ENCODE measurements at places on chromosomes 13 and 19.

DNA sequence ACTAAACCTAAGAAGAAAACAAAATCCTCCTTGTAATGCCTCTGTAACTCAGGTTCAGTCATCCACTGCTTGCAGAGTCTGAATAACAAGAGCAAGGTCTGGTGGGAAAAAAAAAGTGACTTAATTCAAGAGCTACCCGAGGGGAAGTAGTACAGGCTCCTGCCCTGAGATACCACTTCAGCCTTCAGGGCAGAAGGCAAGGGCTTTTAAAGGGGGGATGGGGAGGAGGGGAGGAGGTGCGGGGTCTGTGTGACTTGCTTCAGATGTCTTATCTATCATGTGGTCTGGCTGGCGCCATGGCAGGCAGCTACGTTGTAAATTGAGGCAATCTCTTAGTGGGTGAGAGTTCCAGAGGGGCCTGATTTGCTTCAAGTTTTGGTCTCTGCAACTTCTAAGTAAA, 66.7 kb downstream of the LRRC63 start:
- DNase-seq: no peak

GRCh38 chr19:1416014-1416841, 8.8 kb downstream of the DAZAP1 start:
- no peak for DNase-seq

DNA sequence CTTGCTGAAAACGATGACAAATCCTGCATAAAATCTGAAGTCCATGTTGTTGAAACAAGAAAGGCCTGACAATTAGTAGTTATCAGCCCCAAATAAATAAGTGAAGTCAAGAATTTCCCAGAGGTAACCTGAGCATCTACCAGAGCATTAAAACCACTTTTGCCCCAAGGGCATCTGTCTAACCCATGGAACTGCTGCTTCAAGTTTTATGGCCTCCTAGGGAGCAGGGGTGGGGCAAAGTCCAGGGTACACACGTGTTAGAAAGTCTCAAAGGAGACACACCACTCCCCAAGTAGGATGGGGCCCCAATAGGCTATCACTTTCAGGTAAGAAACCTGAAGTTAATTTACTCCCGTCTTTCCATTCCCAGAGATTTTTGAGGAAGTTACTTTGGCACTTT, 81.1 kb downstream of the CACNA1A start:
- no peak for DNase-seq

GRCh38 chr19:2032296-2032941, 16.9 kb upstream of the BTBD2 start:
- no peak for DNase-seq

GRCh38 chr13:48879432-48879831, 96.3 kb upstream of the FNDC3A start:
- DNase-seq: no peak

DNA sequence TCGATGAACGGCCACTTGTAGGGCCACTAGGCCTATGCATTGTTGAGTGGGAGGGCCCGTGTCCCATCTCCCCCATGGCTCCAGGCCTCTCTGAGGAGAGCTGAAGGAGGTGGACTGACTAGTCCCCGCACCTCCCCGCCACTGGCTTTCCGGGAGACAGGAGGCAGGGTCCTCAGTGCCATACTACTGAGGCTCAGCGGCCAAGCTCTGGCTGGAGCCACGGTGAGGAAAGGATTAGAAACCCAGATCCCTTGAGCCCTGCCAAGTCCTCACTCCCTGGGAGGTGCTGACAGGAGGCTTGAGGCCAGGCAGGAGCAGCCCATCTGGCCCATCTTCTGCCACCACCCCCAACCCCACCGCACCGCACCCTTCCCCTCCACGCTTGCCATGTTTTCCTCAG, 29.0 kb downstream of the CCDC8 start:
- no peak for DNase-seq

GRCh38 chr19:18899624-18900560, 3.9 kb upstream of the CERS1 start:
- no peak for DNase-seq

DNA sequence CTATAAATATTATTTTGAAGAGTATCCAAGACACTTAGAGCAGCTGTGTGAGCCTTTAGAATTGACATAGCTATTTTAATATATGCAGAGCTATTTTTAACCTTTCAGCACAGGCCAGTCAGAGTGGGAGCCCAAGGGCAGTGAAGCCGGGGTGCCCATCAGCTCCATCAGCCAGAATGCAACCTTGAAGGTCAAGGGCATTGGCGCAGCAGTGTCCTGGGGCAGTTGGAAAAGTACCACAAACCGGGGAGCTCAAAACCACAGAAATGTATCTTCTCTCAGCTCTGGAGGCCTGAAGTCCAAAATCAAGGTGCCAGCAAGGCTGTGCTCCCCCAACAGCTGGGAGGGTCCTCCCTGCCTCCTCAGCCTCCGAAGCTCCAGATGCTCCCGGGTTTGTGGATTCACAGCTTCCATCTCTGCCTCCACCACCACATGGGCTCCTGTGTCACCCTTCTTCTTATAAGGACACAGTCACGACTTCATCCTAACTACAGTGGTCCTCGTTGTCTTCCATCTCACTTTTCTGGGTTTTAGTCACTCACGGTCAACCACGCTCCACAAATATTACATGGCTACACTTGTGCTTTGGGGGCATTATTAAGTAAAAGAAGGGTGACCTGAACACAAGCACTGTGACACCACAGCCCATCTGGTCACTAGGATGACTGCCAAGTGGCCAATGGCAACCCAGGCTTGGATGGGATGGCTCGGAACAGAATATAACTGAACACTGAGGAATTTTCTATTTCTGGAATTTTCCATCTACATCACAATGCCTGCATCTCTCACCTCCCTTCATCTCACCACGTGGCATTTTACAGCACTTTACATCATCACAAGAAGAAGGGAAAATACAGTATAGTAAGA, 15.9 kb upstream of the GAS6 start:
- no peak for DNase-seq

DNA sequence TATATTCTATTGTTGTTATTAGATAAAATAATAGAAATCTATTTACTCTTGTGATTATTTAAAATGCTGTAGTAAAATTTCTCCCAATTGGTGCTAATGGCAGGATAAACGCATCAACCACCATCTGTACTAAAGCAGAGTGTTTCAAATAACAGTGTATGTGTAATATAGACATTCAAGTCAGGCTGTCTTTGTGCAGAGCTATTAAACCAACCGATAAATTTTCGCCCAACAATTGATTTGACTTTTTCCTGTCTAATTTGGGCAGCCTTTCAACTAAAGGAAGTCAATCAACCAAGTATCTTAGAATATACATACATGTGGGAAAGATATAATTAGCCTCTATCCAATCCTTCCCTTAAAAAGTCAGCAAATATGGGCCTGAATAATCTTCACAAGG, 5.8 kb downstream of the AMER2 start:
- no peak for DNase-seq

DNA sequence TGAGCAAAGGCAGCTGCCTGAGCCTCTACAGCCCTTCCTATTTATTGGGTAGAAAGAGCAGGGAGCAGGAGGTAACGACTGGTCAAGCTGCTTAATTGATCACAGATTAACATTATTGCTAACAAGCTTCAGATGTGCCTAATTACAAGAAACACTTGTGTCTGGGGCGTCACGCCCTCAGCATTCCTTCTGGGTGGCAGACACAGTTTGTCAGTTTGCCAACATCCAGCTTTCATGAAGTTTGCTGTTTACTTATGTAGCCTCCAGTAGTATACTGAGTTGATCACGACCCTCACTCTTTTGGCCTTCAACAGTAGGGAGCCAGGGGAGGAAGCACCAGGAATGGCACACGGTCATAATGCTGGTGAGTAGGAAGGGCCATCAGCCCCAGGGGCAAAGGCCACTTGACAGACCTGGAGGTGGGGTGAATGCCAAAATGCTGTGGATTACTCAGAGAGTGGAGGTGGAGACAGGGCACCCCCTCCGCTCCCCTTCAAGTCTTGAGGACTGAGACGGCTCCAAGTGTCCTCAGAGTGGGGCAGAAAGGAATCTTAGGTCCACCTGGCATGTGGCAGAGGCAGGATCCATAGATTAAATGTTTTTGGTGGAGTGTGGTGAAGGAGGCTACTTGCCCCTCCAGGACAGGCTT, 34.9 kb upstream of the PSPC1 start:
- no peak for DNase-seq

DNA sequence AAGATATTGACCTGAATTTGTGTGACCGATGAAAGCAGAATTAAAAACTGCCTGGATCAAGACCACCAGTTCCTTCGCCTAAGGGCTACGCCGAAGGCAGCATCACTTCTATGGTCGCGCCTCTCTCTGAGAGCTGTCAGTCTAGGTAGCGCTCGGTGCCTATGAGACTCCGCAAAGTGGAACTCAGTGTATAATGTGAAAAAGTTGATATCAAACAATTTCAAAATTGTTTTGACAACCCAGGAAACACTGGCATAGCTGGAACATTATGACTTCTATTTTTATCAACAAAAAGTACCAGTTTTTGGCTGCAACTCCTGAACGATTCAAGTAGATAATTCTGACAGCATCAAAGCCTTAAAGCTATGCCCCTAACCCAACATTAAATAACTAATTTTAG, 223.6 kb downstream of the MYO16 start:
- no peak for DNase-seq

DNA sequence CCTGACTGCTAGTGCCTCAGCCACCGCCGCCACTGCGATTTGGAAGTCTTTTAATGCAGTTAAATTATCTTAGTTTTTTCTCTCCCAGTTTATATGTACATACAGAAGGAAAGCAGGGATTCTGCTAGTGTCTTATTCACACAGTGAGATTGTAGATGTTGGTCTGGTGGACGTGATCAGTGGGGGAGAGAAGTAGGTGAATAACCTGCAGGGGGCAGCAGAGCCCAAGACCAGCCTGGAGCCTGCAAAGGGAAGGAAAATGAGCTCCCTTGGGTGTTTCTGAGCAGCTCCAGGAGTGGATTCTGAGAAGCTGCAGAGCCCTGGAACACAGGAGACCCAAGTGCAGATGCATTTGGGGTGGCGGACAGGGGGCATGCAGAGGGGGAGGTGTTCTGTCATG, 26.3 kb downstream of the ZNF844 start:
- peak; percentile 19 for DNase-seq

GRCh38 chr19:29682236-29682895, 17.1 kb downstream of the PLEKHF1 start:
- no peak for DNase-seq

- no peak for DNase-seq
Measured at GRCh38 chr13:52010890-52011631, at the start of gene ATP7B. ATP7B (minus strand) TSS chr13:52011450; CDS start chr13:52011337, 113 bp downstream.

GRCh38 chr19:30208436-30209060, 163.6 kb upstream of the ZNF536 start:
- DNase-seq: no peak

- no peak for DNase-seq
Measured at GRCh38 chr19:19110410-19111135, 27.7 kb downstream of the TMEM161A start.

DNA sequence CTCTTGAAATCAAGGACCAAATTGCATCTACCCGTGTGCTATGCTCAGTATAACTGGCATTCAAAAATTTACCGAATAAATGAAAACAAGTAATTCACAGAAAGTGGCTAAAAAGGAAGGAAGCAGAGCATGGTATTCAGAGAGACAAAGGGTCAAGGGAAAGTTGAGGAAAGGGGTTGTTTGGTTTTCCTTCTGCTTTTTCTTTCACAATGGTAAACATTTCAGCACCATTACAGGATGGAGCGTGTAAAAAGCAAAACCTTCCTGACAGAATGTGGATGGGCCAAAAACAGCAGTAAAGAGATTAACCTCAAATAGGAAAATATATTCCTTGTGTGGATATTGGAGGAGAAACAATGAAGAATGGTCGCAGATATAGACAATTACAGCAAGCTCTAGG, 14.8 kb downstream of the DIAPH3 start:
- DNase-seq: no peak

- DNase-seq: no peak
Measured at GRCh38 chr19:1432507-1432887, 5.7 kb upstream of the RPS15 start.

- DNase-seq: no peak
Measured at GRCh38 chr13:97982286-97982685, 28.8 kb downstream of the IPO5 start.

GRCh38 chr19:29171525-29171924, 41.4 kb downstream of the UQCRFS1 start:
- no peak for DNase-seq

GRCh38 chr19:39083599-39083982, 577 bp upstream of the ACP7 start:
- DNase-seq: no peak

- DNase-seq: no peak
Measured at GRCh38 chr19:1511318-1512317, 1.2 kb downstream of the ADAMTSL5 start.

DNA sequence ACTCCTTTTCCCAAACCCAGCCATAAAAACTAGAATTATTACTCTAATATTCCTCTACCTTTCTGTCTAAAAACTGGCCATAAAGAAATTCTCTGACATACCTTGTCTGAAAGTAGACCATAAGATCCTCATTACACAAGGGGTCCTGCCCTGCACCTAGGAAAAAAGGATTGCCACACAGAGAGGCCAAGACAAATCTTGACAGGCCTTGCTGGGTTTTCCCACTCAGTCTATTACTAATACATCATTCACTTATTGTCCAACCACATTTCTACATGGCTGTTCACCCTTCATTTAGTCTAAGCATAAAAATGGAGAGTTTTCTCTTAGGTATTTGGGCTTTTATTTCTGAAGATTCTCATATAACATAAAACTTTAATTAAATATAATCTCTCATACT, 319.8 kb downstream of the PCDH20 start:
- no peak for DNase-seq

DNA sequence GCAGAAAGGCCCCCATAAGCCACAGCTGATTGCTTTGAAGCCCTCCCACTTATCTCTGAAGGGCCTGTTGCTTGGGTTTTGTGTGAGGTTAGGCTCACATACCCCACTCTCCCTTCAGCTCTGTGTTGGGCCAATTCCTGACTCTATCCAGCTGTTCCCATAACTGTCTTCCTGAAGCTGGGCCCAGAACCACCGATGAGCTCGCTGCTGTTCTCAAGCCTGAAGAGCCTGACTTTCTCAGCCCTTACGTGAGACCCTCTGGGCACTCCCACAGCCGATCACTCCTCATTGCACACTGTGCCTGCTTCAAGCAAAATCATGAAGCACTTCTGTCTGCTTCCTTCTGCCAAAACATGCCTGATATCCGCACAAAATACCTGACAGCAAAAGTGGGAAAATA, 124.1 kb downstream of the CRYL1 start:
- no peak for DNase-seq

GRCh38 chr13:108273429-108274118, 4.1 kb downstream of the TNFSF13B start:
- no peak for DNase-seq

GRCh38 chr19:1796395-1797142, 15.5 kb downstream of the ATP8B3 start:
- DNase-seq: no peak

All from stimulated activated CD8-positive, alpha-beta memory T cell treated with anti-CD3 and anti-CD28 coated beads, Interleukin-7, amount 100 ng/mL, for 1 hour (primary cell).